Chondrocyte (in vitro differentiated cells): ENCODE measurements at places on chromosomes 2 and 18. TPM values are rescaled to one million over a fixed set of nuclear protein-coding genes. Genes with fewer than 3 reads are reported as not detected.

Gene GRHL1
- total RNA-seq, result 0.31 to 0.59 TPM (median 0.42 TPM) in 3 replicates

Gene IRS1
- total RNA-seq, result 5.8 to 12.4 TPM (median 12.0 TPM) in 3 replicates

Gene IL18RAP
- not detected in 3 replicates for total RNA-seq

Gene ALLC
- not detected in 3 replicates for total RNA-seq

Gene NEB
- total RNA-seq, result 1.0 to 2.2 TPM (median 2.2 TPM) in 3 replicates

- DNase-seq, result no peak
Observed at GRCh38 chr18:388200-388599, 112.3 kb downstream of the COLEC12 start.

DNA sequence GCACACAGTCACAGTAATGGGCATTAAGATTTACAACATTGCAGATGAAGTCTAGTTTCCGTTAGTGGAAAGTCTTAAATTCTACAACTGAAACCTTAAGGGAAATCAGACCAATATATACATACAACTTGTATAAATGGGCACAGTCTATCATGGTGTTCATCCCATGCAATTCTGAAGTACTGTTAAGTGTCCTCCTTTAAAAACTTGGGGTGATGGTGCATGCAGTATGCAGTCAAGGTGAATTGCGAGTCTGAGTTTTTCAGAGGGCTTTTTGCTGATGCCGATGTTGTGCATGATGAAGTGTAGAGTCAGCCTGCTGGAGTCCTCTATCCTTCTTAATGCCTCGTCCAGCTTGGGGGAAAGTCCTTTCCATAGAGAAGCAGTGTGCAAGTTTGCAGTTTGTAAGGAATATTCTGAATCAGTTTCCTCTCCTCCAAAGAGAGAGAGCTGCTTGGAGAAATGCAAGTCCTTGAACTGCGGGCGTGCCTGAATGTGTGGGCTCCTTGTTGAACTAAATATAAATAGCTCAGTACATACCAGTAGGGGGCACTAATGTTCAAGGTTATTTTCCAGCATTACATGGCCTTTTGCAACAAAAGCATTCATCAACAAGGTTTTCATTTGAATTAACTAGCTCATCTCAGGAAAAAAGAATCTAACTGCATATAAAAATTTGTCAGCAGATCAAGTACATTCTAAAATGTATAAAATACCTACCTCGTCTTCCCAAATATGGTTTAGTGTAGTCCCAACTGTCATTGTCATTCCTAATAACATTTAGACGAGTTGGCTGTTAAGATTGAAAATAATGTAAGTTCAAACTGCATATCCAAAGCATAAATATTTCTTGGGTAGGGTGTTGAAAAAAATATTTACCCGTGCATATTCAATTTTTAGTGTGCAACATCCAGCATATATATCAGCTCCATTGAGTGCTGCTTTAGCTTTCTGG, 21.3 kb downstream of the HNRNPLL start:
- DNase-seq, result no peak

GRCh38 chr2:209958016-209958415, 44.4 kb upstream of the RPE start:
- DNase-seq, result no peak

- DNase-seq, result no peak
Observed at GRCh38 chr2:181046833-181047232, 66.4 kb downstream of the UBE2E3 start.

DNA sequence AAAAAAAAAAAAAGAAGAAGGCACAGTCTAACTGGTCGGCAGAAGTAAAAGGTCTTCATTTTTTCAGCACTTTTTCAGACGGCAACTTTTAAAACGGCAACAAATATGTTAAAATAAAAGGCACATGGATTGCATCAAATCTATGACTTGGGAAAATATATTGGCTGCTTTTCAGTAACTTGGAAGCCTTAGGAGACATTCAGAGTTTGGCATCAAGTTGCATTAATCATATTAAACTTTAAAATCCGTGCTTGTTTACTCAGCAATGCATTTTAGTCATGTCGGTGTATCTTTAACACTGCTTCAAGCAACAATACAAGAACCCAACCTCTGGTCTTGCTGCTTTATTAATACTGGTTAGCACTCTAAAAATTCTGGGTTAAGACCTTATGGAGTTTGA, 111.1 kb downstream of the MEP1B start:
- DNase-seq, result no peak

DNA sequence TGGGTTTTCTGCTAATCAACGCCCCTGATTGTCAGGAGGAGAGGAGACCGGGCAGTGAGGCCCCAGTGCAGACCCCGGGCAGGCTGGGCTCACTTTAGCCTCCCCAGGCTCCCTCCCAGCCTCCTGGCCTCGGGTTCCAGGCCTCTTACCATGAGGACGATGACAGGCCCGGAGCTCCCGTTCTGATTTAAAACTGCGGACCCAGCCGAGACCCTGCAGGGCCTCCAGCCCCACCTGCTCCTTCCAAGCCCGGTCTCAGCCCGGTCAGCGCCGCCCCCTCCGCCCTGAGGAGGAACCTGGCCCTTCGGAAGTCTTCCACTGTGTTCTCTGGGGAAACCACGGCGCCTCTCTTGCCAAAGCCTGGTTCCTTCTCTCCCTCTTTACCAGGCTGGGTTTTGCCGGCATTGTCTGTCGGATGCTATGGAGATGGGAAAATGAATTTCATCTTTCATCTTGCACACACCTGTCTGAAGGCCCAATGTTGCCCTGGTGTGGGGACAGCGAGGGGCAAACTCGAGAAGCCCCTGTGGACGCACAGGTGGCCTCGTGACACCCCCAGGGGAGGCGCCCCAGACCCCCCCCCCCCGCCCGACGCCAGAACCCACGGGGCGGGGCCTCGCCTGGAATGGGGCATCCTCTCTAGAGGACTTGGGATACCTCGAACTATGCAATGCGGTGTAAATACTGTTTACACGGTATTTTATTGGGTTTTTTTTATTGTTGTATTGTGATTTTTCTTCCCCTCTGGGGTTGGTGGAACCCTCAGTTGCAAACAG, 37.7 kb upstream of the CTDP1 start:
- no peak for DNase-seq

- no peak for DNase-seq
Observed at GRCh38 chr18:13159579-13159978, 59.0 kb upstream of the LDLRAD4 start.

DNA sequence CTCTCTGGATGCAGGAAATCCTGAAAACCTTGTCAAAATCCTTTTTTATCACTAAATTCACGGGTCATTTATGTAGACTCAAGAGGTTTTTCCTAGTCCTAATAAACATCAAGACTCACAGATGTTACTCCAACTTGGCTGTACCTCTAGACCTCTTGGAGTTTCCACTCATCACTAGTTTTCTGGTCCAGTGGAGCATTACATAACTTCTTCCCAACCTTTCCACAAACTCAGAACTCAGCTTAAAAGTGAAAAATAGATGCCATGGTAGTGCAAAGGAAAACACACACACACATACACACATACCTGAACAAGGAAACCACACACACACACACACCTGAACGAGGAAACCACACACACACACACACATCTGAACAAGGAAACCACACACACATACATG, 807.2 kb downstream of the LRP1B start:
- DNase-seq, result no peak
